Testis (tissue), 5 donors: ENCODE measurements at places on chromosomes 16 and 17. TPM values are rescaled to one million over a fixed set of nuclear protein-coding genes. Genes with fewer than 3 reads are reported as not detected.
A peak's percentile ranks its signal among the peaks of the same experiment; 100 is the strongest.

GRCh38 chr16:82293671-82294070, 123.6 kb upstream of the MPHOSPH6 start:
- no peak for DNase-seq
- no peaks in the 10 kb centered on the region for H3K27me3 ChIP-seq
- no peak overlapping the region for H3K27ac ChIP-seq

DNA sequence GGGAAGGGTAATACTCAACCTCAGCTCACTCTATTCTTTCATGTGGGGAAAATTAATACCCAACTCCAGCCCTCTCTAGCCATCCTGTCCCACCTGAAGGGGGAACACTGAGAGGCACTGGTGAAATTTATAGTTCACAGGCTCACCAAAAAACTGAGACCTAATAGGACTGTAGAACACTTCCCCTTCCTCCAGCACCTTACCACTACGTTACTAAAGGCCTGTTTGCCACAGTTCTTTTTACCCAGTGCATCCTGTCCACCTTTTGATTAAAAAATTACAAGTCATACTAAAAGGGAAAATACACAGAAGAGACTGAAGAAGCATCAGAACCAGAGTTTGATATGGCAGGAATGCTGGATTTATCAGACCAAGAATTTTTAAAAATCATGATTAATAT, 26.0 kb downstream of the DHRS7B start:
- no peaks in the 10 kb centered on the region for H3K4me1 ChIP-seq
- H3K27me3 ChIP-seq = no peaks in the 10 kb centered on the region
- H3K36me3 ChIP-seq = no peaks in the 10 kb centered on the region
- no peak for DNase-seq
- no peak overlapping the region for H3K4me3 ChIP-seq
- H3K27ac ChIP-seq = no peak overlapping the region

DNA sequence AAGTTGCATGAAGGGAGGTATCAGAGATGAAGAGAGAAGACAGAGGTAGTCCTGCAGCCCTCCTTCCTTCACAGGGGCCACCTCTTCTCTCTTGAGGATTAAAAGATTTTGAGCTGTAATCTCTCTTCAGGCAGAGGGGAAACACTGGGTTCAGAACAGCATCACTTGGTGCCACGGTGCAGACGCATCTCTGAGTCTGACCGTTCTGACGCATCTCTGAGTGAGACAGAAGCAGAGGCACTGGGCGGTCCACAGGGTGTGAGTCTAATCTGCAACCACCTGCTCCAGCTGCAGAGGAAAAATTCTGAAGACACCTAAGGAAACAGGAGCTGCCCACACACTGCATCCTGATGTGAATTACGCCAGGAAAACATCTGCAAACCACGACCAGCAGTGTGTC, 5.3 kb upstream of the KRT37 start:
- H3K4me1 ChIP-seq = no peaks in the 10 kb centered on the region
- no peak for DNase-seq

DNA sequence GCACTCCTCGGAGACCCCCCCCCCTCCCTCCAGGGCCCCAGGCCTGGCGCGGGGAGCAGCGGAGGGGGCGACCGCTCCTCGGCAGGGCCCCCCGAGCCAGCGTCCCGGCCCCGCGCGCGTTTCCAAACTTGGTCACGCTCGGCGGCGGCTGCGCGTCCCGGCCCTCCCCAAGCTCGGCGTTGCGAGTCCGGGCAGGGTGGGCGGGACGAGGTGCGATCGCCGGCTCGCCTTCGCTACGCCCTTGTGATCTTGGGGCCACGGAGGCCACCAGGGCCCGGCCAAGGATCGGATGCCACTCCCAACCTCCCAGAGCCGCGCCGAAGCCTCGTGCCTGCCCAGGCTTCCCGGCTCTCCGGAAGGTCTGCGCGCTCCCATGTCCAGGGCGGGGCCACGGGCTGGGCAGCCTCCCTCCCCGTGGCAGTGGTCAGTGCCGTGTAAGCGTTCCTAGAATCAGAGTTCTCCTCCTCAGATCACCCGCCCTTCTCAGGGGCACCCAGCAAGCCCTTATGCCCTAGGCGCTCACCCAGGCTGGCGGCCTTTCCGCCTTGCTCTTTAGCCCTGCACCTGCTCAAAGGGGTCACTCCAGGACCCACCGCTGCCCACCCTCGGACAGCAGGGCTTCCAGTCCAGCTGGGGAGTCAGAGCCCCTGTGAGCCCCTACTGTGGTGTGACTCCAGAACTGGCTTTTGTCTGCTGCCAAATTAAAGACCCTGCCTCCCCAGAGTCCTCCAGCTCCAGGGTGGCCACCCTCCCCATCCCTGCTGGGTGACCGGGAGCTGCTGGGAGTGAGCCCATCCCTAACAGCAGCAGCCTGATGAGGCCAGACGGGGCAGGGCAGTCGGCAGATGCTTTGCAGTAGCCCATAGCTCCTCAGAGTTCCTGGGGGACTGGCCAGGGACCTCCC, 12.2 kb upstream of the MRPS23 start:
- H3K36me3 ChIP-seq = no peaks in the 10 kb centered on the region
- peak; percentile 71 for DNase-seq
- peak overlapping the region; percentile 79 for H3K27ac ChIP-seq
- H3K27me3 ChIP-seq = no peaks in the 10 kb centered on the region
- H3K4me3 ChIP-seq = peak overlapping the region; percentile 78
- peaks cover 17% of the 10 kb centered on the region for H3K4me1 ChIP-seq

IL17C gene
- total RNA-seq = 1.5 TPM

DNA sequence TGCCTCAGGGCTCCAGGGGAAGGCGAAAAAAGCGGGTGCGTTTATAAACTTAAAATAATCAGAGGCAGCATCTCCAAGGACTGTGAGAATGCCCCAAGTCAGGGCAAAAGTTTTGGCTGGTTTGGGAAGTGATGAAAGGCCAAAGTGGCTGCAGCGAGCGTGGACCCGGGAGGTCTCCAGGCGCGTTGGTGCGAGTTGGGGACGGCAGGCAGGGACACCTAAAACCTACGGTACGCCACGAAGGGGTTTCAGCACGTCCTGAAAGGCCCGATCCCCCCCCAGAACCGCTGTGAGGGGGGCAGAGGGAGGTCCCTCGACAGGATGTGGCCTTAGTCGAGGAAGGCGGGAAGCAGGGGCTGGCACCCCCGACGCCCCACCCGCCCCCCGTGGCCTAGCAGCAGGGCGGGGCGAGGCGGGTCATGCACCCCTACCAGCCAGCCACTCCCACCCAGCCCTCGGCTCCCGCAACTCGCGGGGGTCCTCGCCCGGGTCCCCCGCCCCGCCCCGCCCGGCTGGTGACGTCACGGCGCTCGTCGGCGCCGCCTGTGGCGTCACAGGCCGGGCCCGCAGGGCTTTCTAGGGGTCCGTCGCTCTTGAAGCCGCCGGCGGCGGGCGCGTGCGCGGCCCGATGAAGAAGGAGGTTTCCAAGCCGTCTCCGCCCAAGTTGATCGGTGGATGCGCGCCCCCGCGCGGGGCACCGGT, at the start of gene MYCBPAP:
TSS of gene MYCBPAP (plus strand) at position 569 of the 702 bp plus-strand sequence. CDS start 236 bp downstream, outside the sequence.
- peaks cover 28% of the 10 kb centered on the region for H3K4me1 ChIP-seq
- H3K36me3 ChIP-seq = no peaks in the 10 kb centered on the region
- DNase-seq = peak; percentile 92
- peak within 1 kb of the TSS; percentile 88 for H3K27ac ChIP-seq
- peak within 1 kb of the TSS; percentile 66 for H3K4me3 ChIP-seq

- no peaks in the 10 kb centered on the region for H3K27me3 ChIP-seq
- no peak overlapping the region for H3K4me3 ChIP-seq
- DNase-seq = no peak
- H3K36me3 ChIP-seq = no peaks in the 10 kb centered on the region
Measured at GRCh38 chr16:14364386-14365199, 265.5 kb downstream of the PARN start.

- no peaks in the 10 kb centered on the region for H3K4me1 ChIP-seq
- H3K27ac ChIP-seq = no peak overlapping the region
- H3K36me3 ChIP-seq = no peaks in the 10 kb centered on the region
- H3K4me3 ChIP-seq = no peak overlapping the region
Measured at GRCh38 chr17:77579131-77579530, 379.4 kb upstream of the TNRC6C start.

- H3K4me3 ChIP-seq = no peak overlapping the region
- peaks cover 4% of the 10 kb centered on the region for H3K4me1 ChIP-seq
- no peak overlapping the region for H3K27ac ChIP-seq
- no peaks in the 10 kb centered on the region for H3K27me3 ChIP-seq
- no peaks in the 10 kb centered on the region for H3K36me3 ChIP-seq
- no peak for DNase-seq
Measured at GRCh38 chr16:27400751-27401620, 988 bp upstream of the IL21R start.

NQO1 gene
- 6.6 TPM for total RNA-seq

NT5C gene
- total RNA-seq = 76.5 TPM

DNA sequence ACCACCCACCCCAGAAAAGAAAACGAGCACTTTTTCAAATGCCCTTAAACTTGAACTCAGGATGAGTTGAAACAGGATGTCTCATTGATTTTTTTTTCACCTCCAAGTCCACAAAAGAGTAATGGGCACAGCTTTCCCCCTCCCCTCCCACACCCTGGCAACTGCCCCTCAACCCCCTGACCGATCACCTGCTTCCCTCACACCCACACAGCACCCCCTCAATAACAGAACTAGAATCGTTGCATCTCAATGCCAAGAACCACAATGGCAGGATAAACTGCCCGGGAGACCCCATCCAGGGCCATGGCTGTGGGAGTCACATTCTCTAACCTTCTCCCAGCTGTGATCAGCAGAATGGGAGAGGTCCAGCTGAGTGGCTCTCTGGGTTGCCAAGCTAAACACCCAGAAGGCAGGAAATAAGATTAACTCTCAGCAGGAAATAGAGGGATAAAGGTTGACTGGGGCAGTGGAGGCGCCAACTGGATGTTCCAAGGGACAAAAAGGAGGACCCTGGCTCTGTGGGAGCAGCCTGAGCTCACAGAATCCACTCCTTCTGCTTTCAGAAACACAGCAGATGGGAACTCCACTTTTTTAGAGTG, 128.0 kb upstream of the SDK2 start:
- H3K36me3 ChIP-seq = no peaks in the 10 kb centered on the region
- H3K4me3 ChIP-seq = no peak overlapping the region
- peaks cover 16% of the 10 kb centered on the region for H3K4me1 ChIP-seq

TOM1L1 gene
- 28.7 TPM for total RNA-seq

GCGR gene
- total RNA-seq = 1.3 TPM

KRTAP4-3 gene
- total RNA-seq = not detected

DNA sequence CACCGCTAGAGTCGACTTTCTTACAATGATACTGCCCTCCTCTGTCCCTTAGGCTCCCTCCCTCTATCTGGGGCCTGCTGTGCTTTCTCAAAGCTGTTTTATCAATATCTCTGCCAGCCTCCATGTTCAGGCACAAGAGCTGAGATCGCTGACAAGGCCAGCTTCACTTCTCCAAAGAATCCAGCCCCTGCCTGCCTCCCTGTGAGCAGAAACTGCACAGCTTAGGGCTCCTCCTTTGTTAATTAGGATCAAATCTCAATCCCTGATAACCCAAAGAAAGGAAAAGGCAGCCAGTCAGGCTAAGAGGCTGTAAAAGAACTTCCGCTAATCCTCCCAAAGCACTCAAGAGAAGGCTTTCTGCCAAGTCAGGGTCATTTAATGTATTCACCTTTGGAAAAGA, 616.0 kb upstream of the CDH11 start:
- DNase-seq = peak; percentile 20
- H3K36me3 ChIP-seq = no peaks in the 10 kb centered on the region
- H3K27ac ChIP-seq = no peak overlapping the region
- H3K27me3 ChIP-seq = no peaks in the 10 kb centered on the region
- no peak overlapping the region for H3K4me3 ChIP-seq
- H3K4me1 ChIP-seq = peaks cover 7% of the 10 kb centered on the region

SSTR5 gene
- total RNA-seq = not detected

UTS2R gene
- total RNA-seq = 3.8 TPM

GRCh38 chr16:7390974-7391373, 58.3 kb downstream of the RBFOX1 start:
- no peak overlapping the region for H3K27ac ChIP-seq
- H3K4me1 ChIP-seq = no peaks in the 10 kb centered on the region
- H3K27me3 ChIP-seq = no peaks in the 10 kb centered on the region
- no peak for DNase-seq
- no peak overlapping the region for H3K4me3 ChIP-seq
- H3K36me3 ChIP-seq = no peaks in the 10 kb centered on the region

DNA sequence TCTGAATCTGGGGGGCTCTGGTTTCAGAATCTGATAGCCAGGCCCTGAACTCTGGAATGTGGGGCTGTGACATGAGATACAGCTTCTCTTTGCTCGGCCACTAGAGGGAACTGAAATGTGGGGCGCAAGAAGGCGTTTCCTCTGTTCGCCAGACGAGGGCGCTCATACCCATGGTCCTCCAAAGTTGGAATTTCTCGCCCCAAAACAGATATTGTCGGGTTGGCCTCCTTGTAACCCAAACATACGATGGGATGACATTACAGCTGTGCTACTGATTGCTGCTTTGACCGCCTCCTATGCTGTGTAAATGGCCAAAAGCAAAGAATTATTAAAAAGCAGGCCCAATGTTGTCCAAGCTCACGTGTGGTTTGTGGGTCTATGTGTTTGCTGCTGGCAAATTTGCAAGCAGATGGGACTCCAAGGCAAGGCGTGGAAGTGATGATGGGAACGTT, 13.1 kb upstream of the MSI2 start:
- H3K27me3 ChIP-seq = no peaks in the 10 kb centered on the region
- H3K36me3 ChIP-seq = no peaks in the 10 kb centered on the region
- no peak overlapping the region for H3K27ac ChIP-seq
- H3K4me1 ChIP-seq = peaks cover 7% of the 10 kb centered on the region
- DNase-seq = peak; percentile 77

SLC38A8 gene
- total RNA-seq = 0.43 TPM

DNA sequence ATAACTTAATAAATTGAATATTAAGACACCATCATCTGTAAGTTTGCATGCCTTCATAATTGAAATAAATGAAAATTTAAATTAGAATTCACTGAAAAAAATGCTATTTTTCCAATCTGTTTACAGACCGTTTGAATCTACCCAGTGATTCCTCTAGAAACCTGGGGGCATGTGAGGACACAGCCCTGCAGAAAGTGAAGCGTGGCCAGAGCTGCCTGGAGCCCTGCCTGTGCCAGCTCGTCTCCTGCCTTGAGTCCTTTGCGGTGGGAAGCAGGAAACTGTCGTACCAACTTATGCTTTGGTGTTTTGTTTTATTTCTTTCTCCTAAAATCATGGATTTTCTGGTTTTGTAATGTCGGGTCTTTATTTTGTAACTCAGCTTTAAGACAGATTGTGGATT, 67.8 kb upstream of the FA2H start:
- no peaks in the 10 kb centered on the region for H3K4me1 ChIP-seq
- no peak overlapping the region for H3K4me3 ChIP-seq
- no peaks in the 10 kb centered on the region for H3K36me3 ChIP-seq
- DNase-seq = no peak
- no peak overlapping the region for H3K27ac ChIP-seq

- H3K27me3 ChIP-seq = no peaks in the 10 kb centered on the region
- no peaks in the 10 kb centered on the region for H3K36me3 ChIP-seq
- H3K27ac ChIP-seq = no peak overlapping the region
- H3K4me1 ChIP-seq = no peaks in the 10 kb centered on the region
- no peak overlapping the region for H3K4me3 ChIP-seq
- no peak for DNase-seq
Measured at GRCh38 chr17:41308251-41308917, 725 bp downstream of the KRTAP16-1 start.

HOXB4 gene
- 1.6 TPM for total RNA-seq

MYLK3 gene
- 63.4 TPM for total RNA-seq

- peaks cover 5% of the 10 kb centered on the region for H3K4me1 ChIP-seq
- no peak for DNase-seq
- H3K27ac ChIP-seq = no peak overlapping the region
- H3K27me3 ChIP-seq = no peaks in the 10 kb centered on the region
- no peak overlapping the region for H3K4me3 ChIP-seq
Measured at GRCh38 chr16:64696866-64697265, 425.0 kb downstream of the CDH11 start.

OTOP2 gene
- 2.4 TPM for total RNA-seq

- no peaks in the 10 kb centered on the region for H3K27me3 ChIP-seq
- DNase-seq = no peak
- no peak overlapping the region for H3K27ac ChIP-seq
- peaks cover 6% of the 10 kb centered on the region for H3K4me1 ChIP-seq
- no peaks in the 10 kb centered on the region for H3K36me3 ChIP-seq
Measured at GRCh38 chr16:78980825-78981224, 619.7 kb downstream of the MAF start.

KRTAP3-1 gene
- total RNA-seq = not detected
